ENCODE measurements at places on chromosomes 12 and 14. TPM values are rescaled to one million over a fixed set of nuclear protein-coding genes. Genes with fewer than 3 reads are reported as not detected.

GRCh38 chr14:49221316-49221715, 364.9 kb downstream of the RPS29 start:
- no peak for DNase-seq

GRCh38 chr12:6020930-6021329, 75.9 kb upstream of the ANO2 start:
- no peak for DNase-seq

- no peak for DNase-seq
Measured at GRCh38 chr14:24427537-24428508, 1.6 kb downstream of the CBLN3 start.

- DNase-seq, result no peak
Measured at GRCh38 chr14:97788846-97789526, 991.8 kb downstream of the VRK1 start.

- no peak for DNase-seq
Measured at GRCh38 chr12:102061096-102061559, 663 bp downstream of the WASHC3 start.

GRCh38 chr12:63070709-63071108, 80.3 kb downstream of the AVPR1A start:
- no peak for DNase-seq

DNA sequence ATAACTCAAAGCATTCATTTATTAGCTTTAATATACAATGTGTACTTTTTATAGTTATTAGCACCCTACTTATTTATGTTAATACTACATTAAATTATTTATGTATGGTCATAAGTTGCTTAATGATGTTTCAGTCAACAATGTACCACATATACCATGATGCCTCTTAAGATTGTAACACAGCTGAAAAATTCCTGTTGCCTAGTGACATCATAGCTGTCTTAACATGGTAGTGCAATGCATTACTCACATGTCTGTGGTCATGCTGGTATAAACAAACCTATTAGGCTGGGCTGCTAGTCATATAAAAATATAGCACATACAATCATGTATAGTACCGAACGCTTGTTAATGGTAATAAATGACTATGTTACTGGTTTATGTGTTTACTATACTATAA, 120.4 kb downstream of the ANO6 start:
- DNase-seq, result no peak

GRCh38 chr12:102534899-102535298, 54.5 kb upstream of the IGF1 start:
- no peak for DNase-seq

GRCh38 chr14:61122862-61123261, 141.8 kb downstream of the SLC38A6 start:
- no peak for DNase-seq

- peak; percentile 68 for DNase-seq
Measured at GRCh38 chr12:111444925-111445725, 39.4 kb downstream of the SH2B3 start.

DNA sequence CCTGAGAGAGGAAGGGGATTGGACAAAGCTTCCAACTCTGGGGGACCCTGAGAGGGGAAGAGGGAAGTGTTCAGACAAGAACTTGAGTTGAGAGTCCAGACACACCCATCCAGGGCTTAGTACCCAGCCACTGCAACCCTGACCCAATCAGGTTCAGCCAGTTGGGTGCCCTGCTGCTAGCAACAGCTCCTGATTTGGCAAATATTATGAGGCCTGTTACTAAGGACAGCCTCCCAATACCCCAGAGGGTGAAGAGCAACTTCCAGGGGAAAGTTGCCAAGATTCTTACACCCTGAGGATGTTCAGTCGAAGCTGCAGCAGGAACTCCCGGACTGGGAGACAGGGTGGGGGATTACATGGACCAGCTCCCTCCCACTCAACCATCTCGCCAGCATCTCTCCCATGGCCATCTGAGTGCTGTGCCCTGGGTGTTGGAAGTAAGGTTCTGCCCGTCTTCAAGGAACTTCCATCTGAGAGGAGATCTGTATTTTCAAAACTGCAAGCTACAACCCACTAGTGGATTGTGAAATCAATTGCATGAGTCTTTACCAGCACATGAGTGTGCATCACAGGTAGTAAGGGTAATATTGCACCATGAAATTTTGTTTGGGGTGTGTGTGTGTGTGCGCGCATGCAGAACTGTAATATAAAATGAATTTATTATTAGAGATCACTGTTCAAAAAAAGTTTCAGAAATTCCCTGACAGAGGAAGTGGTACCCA, 11.5 kb upstream of the KRT78 start:
- DNase-seq, result no peak

ADAM21 gene
- total RNA-seq, result 0.09 TPM

ANO4 gene
- not detected for total RNA-seq

FOXG1 gene
- total RNA-seq, result not detected

GPR68 gene
- total RNA-seq, result 14.2 TPM

TC2N gene
- 45.2 TPM for total RNA-seq

All from CD8-positive, alpha-beta memory T cell (primary cell).